ENCODE measurements at places on chromosomes 3 and 15. TPM values are rescaled to one million over a fixed set of nuclear protein-coding genes. Genes with fewer than 3 reads are reported as not detected.
A peak's percentile ranks its signal among the peaks of the same experiment; 100 is the strongest.

DNA sequence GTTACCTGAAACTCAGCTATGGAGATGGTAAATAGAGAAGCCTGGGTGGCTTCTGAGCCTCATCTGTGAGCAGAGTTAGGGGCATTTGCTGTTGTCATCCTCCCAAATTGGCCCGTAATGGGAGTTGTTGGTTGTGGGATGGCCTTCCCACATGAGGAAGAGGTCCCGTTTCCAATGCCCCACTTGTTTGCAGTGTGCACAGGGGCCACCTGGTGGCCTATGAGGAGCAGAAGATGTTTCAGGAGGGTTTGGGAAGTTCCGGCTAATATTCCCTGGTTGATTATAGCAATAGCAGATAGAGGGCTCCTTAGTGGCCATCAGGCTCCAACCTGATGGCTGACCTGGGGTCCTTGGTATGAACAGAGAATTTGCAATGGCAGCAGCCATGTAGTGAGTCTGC, 1546.5 kb downstream of the OTOL1 start:
- H3K27me3 ChIP-seq = no peaks in the 10 kb centered on the region
- no peaks in the 10 kb centered on the region for H3K36me3 ChIP-seq
- DNase-seq = no peak
- no peak overlapping the region for H3K4me3 ChIP-seq

GPR176 gene
- 99.1 TPM for total RNA-seq

GRCh38 chr3:171001957-171002694, 24.4 kb downstream of the SLC2A2 start:
- H3K36me3 ChIP-seq = no peaks in the 10 kb centered on the region
- H3K27me3 ChIP-seq = no peaks in the 10 kb centered on the region
- H3K4me1 ChIP-seq = peaks cover 7% of the 10 kb centered on the region
- no peak overlapping the region for H3K4me3 ChIP-seq

HRG gene
- total RNA-seq = 6.9 TPM

ANKRD34C gene
- not detected for total RNA-seq

CRYGS gene
- total RNA-seq = not detected

DNA sequence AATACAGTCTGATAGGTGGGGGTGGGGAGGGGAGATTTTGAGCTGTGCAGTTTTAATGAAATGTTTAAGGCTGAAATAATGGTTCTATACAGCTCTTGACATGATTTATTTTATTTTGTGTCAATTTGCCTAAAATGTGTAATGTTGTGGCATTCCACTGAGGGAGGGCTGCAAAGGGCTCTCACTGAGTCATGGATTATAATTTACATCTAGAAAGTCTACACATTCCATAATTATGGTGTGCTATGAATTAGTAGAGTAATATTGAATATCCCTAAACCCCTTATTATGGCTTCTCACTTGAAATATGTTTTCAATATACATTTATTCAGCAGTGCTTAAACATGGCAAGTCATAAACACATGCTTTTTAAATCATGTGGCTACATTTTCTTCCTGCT, 103.9 kb downstream of the RARB start:
- no peaks in the 10 kb centered on the region for H3K36me3 ChIP-seq
- H3K4me1 ChIP-seq = no peaks in the 10 kb centered on the region
- no peaks in the 10 kb centered on the region for H3K27me3 ChIP-seq
- no peak overlapping the region for H3K4me3 ChIP-seq
- DNase-seq = no peak

DNA sequence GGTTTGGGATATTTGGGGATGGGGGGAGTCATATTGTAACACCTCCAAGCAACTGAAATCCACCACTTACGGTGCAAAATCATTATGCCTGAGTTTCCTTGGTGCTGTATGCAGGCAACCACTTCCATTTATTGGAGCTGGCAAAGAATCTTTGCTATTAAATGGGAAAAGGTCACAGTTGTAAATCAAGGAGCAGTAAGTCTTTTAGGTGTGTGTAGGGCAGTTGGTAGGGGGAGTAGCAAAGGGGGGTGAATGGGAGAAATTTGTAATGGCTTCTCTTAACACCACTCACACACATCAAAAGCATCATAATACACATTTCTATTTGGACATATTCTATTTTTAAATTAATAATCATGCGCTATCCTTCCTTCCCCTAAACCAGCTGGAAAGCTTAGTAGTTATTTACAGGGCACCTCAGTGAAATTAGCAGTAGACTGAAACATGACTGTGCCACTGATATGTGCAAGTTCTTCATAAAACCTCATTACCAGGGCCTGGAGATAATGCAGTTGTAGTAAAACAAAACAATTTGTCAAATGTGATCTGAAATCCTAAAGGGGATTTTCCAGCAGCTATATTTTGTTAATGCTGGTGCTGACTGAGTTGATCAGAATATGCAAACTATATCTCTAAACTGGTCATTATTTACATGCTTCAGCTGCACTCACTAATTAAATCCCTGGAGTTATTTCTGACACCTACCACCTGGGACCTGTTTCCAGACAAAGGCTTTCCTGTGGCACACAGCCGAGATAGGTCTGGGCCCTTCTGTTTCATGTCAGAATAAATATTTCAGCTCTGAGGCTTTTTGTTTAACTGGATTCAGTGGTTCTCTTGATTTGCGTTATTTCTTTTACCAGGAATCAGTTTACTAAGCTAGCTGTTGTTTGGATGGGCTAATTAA, 90.1 kb downstream of the B3GALNT1 start:
- DNase-seq = no peak
- no peaks in the 10 kb centered on the region for H3K27me3 ChIP-seq
- no peak overlapping the region for H3K4me3 ChIP-seq
- H3K4me1 ChIP-seq = no peaks in the 10 kb centered on the region
- no peak overlapping the region for H3K27ac ChIP-seq

DNA sequence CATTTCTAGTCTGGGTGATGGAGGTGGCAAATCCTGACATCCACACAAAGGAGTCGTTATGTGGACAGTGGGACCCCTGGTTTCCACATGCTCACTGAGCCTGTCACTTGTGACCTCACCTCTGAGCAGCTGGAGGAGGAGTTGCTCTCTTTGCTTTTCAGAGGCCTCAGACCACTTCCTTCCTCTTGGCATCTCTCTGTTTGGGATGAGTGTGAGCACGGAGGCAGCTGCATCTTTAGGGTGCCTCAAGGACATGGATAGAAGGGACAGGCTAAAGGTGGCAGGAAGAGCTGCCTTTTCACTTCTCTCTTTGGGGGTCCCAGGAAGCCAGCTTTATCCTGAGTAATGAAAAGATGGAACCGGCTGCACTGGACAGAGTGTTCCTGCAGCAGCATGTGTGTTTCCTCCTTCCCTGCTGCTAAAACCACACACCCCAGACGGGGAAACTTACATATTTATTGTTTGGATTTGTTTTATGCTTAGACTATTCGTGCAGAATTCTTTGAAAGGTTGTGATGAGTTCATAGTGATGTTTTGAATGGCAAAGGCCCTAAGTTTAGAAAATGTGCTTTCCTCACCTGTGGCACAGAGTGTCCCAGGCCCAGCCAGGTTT, 31.8 kb downstream of the GPR171 start:
- DNase-seq = peak; percentile 66
- no peaks in the 10 kb centered on the region for H3K4me1 ChIP-seq
- no peak overlapping the region for H3K4me3 ChIP-seq
- no peak overlapping the region for H3K27ac ChIP-seq

- H3K36me3 ChIP-seq = no peaks in the 10 kb centered on the region
- H3K4me1 ChIP-seq = no peaks in the 10 kb centered on the region
- H3K27ac ChIP-seq = no peak overlapping the region
Measured at GRCh38 chr3:108396336-108396735, 100.0 kb downstream of the HHLA2 start.

GRCh38 chr15:77083381-77084160, 12.7 kb upstream of the TSPAN3 start:
- peak overlapping the region; percentile 54 for H3K4me3 ChIP-seq
- no peaks in the 10 kb centered on the region for H3K27me3 ChIP-seq
- DNase-seq = peak; percentile 33
- no peaks in the 10 kb centered on the region for H3K36me3 ChIP-seq

MNS1 gene
- 0.43 TPM for total RNA-seq

GRCh38 chr3:102225407-102226132, 209.2 kb upstream of the ZPLD1 start:
- H3K27ac ChIP-seq = no peak overlapping the region
- no peak overlapping the region for H3K4me3 ChIP-seq
- no peaks in the 10 kb centered on the region for H3K36me3 ChIP-seq
- H3K27me3 ChIP-seq = no peaks in the 10 kb centered on the region

MYEF2 gene
- total RNA-seq = 13.6 TPM

GRCh38 chr15:84793431-84794161, 23.6 kb upstream of the ALPK3 start:
- H3K27me3 ChIP-seq = no peaks in the 10 kb centered on the region
- H3K27ac ChIP-seq = no peak overlapping the region
- H3K36me3 ChIP-seq = peaks cover 56% of the 10 kb centered on the region
- no peak overlapping the region for H3K4me3 ChIP-seq
- DNase-seq = no peak

- no peaks in the 10 kb centered on the region for H3K27me3 ChIP-seq
- no peak for DNase-seq
- no peak overlapping the region for H3K4me3 ChIP-seq
- no peaks in the 10 kb centered on the region for H3K4me1 ChIP-seq
- H3K36me3 ChIP-seq = peaks cover 21% of the 10 kb centered on the region
Measured at GRCh38 chr3:146233487-146233886, 17.4 kb downstream of the PLSCR4 start.

SGO1 gene
- total RNA-seq = not detected

NKIRAS1 gene
- 8.7 TPM for total RNA-seq

DNA sequence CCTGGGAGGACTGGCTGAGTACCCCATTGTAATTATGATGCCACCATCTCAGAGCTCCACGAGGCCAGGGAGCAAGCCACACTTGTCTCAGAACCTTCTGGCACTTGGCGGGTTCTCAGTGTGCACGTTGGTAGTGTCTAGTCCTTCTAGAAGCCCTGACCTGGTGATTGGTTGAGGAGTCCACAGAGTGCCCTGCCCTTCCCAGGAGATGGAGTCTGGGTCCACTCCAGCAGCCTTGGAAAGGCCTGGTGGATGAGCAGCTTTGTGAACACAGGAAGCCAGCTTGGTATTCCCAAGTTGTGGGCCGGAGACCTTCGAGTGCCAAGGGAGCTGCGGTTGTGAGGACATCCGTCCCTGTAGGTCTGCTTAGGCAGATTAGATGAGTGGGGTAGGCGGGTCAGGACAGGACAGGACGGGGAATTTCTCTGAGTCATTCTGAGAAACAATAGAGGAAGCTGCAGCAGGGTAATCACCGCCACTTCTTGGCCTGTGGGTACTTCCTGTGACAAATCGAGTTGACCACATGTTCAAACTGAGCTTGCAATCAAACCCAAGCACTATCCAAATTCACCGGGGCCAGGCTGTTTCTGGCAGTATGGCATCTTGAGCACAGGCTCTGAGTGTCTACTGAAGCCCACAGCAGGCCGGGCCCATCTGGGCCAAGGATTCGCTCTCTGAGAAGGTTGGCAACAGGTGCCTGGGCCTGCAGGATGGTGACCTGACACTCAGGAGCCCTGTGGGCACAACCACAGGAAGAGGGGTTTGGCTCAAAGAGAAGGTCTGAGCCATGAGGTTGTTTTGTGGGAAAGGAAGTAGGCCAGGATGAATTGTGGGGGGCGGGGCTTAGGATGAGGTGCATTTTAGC, 71.5 kb upstream of the PLXNA1 start:
- H3K4me1 ChIP-seq = no peaks in the 10 kb centered on the region
- no peak overlapping the region for H3K4me3 ChIP-seq
- peak; percentile 42 for DNase-seq
- H3K36me3 ChIP-seq = peaks cover 6% of the 10 kb centered on the region

GRCh38 chr3:160446522-160447056, 3.0 kb downstream of the TRIM59 start:
- H3K27me3 ChIP-seq = no peaks in the 10 kb centered on the region

DNA sequence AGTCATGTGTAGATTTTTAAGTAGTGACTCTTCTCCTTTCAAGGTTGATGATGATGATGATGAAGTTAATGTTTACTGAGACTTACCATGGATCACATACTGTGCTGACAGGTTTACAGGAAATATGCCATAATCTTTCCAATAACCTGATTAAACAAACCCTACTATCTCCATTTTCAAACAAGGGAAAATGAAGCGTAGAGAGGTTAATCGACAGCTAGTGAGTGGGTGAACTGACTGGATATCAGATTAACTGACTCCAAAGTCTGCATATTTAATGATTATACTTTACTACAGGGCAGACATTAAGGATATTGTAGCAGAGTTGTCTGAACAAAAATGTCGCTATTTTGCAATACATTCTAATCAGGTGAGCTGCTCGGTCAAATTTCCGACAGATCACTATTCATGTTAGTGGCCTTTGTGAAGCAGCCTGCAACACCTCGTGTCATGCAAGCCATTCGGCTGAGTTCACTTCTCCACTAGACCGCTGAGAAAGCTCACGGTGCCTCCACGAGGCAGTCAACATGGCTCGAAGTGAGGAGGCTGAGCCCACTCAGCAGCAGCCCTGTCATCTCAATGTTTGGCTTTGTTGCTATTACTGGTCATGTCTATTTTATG, 264.2 kb downstream of the NFKBIZ start:
- no peaks in the 10 kb centered on the region for H3K36me3 ChIP-seq
- H3K4me1 ChIP-seq = no peaks in the 10 kb centered on the region
- no peak overlapping the region for H3K4me3 ChIP-seq
- peak overlapping the region; percentile 35 for H3K27ac ChIP-seq
- DNase-seq = no peak
- no peaks in the 10 kb centered on the region for H3K27me3 ChIP-seq
